ENCODE measurements at places on chromosomes 2 and 18.
A peak's percentile ranks its signal among the peaks of the same experiment; 100 is the strongest.

DNA sequence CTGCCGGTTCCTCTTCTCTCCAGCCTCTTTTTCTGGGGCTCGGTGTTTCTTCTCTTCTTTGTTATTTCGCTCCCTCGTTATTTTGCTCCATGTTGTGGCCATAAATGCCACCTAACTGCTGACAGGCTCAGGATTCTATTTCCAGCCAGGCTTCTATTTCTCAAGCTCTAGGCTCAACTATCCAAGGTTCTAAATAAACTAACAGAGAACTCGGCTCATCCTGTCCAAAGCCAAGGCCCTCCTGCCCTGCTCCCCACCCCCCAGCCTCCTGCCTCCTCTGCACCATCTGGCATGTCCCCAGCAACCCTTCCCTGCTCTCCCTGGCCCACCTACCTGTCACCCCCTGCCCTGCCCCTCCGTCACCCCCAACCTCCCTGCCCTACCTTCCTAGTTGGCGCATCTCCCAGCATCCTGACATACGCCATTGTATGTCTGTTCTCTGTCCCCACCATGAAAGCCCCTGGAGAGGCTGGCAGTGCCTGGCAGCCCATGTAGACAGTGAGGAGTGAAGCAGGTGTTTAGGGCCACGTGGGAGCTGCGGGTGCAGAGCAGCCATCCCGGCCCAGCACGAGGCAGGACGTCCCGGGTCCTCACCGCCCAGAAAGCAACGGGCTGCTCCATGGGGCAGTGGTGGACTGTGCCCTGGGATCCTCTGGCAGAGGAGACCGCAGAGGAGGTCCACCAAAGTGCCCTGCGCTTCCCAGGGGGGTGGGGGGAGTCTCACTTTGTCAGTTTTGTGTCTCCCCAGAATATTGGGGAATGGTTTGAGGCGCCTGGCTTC lies 186.9 kb downstream of the TWIST2 start:
- no peak for DNase-seq

DNA sequence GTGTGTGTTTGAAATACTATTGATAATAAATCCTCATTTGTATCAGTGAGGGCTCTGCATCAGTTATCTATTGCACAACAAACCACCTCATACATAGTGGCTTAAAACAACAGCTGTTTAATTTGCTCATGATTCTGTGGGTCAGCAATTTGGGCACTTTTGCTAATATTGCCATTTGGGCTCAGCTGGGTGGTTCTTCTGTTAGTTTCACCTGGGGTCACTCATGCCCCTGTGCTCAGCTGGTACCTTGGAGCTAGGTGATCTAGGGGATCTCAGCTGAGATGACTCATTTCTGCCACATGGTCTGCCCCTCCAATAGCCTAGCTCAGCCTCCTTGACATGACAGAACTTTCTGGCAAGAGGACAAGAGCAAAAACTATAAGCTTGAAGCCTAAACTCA lies 126.3 kb downstream of the LYPD6B start:
- no peak for DNase-seq

DNA sequence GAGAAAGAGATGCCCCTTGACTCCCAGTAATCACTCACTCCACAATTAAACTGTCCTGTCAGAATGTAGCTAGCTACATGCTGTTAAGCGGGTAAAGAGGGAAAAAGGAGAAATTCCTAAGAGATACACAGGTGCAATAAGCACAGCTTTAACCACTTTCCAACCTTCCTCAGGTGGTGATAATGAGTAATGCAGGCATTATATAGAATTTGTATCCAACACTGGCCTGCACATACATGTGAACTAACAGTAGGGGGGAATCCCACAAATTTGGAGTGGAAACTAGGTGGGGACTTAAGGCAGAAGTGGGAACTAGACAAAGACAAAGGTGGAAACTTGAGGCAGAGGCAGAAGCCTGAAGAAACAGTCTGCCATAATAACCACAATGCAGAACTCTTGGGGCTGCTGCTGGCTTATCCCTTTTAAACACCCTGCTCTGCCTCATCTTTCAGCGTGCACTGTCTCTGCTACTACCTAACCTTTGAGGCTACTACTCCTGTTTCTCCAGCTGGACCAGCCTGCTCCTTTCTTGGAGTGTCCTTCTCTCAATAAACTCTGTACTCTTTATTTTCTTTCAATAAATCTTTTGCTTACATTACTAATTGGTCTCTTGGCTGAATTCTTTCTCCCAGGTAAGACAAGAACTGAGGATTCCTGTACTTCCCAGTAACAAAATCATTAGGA lies 259.7 kb downstream of the PDE11A start:
- DNase-seq: no peak

DNA sequence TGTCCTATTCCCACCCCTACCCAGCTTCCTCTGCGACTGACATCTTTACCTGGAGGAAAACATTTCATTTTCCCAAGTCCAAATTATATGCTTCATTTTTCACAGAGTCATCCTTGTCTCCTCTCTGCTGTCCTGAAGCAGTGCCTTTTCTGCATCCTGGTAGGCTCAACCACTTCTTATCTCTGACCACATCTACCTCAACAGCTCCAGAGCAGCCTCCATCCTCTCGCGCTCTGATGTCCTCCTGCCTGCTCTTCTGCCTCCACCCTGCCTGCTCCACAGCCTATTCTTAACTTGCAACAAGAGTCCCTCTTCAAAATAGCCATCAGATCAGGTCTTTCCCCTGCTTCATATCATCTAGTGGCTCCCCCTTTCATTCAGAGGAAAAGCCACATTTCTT lies 457.1 kb downstream of the PARD3B start:
- DNase-seq: no peak

DNA sequence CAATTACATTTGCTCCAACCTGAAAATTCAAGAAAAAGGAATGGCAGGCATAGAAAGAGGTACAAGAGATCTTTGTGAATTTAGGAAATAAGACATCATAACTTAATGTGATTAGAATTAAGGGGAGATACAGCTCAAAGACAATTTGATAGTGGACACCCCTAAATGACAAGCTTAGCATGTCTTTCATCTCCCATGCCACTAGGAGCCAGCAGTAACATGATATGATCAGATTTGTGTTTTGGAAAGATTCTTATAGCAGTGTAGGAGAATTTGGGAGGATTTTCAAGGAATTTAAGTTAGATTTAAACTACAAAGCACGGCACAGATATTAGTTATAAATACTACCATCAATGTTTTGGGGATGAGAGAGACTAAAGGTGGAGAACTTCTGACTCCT lies 340.8 kb downstream of the RDH14 start:
- DNase-seq: no peak

DNA sequence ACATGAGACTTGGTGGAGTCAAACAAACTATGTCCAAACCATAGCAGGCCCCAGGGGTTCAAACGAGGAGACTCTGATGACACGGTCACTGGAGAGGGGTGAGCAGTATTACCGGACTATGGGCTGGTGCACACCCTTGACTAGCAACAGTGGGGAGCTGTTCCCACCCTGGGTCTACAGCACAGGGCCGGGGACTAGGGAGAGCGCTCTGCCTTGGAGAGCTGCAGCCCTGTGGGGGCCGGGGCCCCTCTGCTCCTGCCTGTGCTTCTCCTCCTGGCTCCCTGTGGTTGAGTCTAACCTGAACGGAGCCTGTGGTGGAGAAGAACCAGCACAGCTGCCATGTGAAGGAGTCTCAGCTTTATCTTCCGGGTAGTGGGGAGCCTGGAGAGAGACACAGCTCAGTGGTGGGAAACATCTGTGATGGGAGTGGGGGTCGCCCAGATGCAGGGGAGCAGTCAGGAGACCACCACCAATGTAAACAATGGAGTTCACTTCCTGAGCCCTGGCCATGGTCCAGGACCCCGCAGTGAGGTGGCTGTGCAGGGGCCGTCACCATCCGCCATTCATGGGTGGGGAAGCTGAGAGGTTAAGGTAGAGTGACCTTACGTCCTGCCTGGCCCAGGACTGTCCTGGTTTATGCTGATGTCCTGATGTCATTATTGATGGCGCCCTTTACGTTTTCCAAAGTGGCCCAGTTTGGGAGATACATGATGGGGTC lies 195.7 kb upstream of the TWIST2 start:
- DNase-seq: no peak

- no peak for DNase-seq
These were observed 290.8 kb upstream of the CHAC2 start for GRCh38 chr2:53476834-53477233.

DNA sequence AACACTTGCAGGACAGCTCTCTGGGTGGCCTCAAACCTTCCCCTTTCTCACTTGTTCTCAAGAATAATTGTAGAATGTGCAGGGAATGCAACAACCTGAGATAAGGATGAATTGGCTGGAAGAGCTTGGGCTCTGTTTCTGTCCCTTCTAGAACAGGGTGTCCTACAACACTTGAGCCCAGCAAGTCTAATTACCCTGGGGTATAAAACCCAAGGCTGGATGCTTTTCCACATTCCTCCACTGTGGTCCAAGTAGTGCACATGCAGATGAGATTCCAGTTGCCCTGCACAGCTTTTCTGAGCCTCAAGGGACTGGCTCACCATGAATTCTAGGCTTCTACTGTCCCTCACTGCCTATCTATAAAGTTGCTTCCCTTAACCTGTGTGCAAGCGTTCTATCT lies 140.8 kb upstream of the SPATS2L start:
- DNase-seq: no peak

- no peak for DNase-seq
These were observed 19.6 kb upstream of the KCNG3 start for GRCh38 chr2:42513252-42513918.

GRCh38 chr2:218003981-218004419 lies 1.2 kb upstream of the TNS1 start:
- no peak for DNase-seq

DNA sequence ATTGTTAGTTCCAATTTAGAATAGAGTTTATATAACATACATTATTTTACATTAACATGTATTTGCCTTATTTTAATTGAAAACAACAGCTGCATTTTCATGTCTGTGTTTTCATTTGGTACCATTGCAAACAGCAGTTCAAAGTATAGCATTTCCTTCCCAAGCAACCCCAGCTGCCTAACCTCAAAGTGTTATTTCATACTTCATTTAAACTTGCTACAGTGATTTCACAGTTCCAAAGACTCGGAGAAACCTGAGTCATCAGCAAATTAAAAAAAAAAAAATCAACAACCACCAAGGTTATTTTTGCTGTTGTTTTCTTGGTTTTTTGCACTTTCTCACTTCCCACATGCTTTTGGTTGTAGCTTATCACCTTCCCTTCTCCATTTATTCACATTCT lies 236.5 kb upstream of the SPHKAP start:
- no peak for DNase-seq

- DNase-seq: peak; percentile 31
These were observed 70.6 kb downstream of the SH3YL1 start for GRCh38 chr2:193141-193671.

DNA sequence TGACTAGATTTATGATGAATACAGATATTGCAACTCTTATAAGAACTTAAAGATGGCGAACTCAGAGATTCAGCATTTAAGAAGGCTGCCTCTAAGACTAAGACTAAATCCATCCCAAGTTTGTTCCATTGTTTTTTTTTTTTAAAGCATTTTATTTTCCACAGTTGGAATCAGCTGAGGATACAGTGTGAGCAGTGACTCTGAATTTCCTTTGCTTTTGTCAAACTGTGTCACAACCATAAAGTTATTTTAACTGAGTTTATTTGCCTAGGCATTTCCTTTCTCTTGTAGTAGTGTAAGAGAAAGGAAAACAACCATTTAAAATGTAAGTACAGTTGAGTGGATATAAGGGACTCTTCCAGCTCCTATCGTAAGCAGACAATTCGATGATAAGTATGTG lies 63.9 kb downstream of the ZEB2 start:
- no peak for DNase-seq

DNA sequence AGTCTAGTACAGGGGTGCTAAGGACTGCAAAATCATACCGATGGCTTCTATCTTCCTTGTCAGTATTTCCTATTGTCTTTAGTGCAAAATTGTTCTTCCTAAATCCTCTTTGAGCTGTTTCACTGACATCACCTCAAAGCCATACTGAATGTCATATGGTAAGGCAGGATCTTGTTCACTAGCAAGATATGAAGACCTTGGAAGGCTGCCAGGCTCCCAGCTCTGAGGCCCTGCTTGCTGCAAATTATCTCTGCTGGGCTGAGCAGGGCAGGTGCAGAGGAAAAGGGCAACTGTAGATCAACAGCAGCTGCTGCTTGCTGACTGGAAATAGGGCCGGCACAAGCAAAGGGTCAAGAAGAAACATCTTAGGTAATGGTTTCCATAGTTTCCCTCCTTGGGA lies 58.2 kb downstream of the PMAIP1 start:
- no peak for DNase-seq

GRCh38 chr18:11121443-11121849 lies 27.9 kb downstream of the PIEZO2 start:
- no peak for DNase-seq

GRCh38 chr2:15944325-15945017 lies 4.1 kb downstream of the MYCN start:
- DNase-seq: no peak

- no peak for DNase-seq
These were observed 734.8 kb upstream of the NXPH2 start for GRCh38 chr2:139514951-139515350.

DNA sequence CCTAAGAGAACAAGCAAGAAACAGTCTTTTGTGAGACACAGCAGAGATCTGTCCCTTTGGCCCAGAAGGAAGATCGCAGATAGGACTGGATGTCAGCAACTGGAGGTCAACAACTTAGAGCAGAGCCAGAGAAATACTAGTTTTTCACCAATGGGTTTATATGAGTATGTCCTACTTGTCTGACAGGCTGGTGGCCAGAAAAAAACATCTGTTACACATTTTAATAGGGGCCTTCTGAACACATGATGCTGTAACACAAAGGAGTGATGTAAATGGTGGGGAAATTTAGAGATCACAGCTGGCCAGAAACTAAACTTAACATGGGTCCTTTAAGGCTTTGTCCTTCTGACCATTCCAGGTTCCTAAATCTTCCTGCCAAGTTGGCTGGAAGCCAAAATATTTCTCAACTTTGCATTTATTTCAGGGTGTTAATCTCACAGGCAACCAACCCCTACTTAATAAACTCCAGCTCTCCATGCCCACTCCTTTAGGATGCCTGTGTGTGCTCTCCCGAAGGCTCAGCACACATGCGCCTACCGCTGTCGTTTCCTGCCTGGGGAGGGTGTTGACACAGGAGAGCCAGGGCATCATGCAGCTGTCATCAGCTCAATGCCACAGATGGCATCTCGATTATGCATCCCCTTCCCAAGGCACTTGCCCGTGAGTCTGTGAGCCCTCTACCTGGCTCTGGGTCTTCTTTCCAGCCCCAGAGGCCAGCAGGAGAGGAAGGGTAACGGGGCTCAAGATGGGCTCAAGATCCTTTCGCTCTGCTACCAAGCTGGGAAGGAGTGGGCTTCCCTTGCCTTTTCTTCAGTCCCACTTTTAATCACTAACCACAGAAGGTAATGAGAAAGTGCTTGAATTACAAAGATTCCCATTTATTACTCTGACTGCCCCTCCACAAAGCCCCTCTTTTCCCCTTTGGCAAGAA lies 252.5 kb downstream of the ETAA1 start:
- DNase-seq: no peak

- DNase-seq: no peak
These were observed 233.4 kb upstream of the GALNT5 start for GRCh38 chr2:157024129-157024528.

- no peak for DNase-seq
These were observed 86.9 kb downstream of the SLC25A12 start for GRCh38 chr2:171807119-171807518.
